Stimulated activated CD4-positive, alpha-beta T cell treated with anti-CD3 and anti-CD28 coated beads, Interleukin-2, amount 100 ng/mL, for 24 hours (primary cell): ENCODE measurements at places on chromosomes 7 and 10.

DNA sequence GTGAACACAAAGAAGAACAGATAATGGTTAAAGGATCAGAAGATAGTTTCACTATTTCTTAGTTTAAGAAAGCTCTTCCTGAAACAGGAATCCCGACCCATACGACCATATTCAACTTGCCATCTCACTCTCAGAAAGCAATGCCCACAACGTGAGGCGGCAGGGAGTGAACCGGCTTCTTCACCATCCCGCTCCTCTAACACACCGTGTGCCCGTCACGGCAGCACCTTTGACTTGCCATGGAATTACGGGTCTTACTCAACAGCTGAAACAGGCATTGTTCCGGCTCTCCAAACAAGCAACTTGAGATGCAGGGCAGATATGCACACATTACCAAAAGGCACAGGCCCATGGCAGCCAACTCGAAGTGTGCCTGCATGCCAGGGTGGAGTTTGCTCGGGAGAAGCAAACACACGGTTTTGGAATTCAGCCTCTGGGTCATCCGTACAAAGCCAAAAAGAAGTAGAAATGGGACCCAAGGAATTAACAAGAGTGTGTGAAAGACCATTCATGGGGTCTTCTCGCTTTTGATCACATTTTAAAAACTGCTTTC, 293.6 kb downstream of the DNAJB6 start:
- DNase-seq: no peak

GRCh38 chr10:118810796-118811505, 56.2 kb upstream of the CACUL1 start:
- DNase-seq: no peak

DNA sequence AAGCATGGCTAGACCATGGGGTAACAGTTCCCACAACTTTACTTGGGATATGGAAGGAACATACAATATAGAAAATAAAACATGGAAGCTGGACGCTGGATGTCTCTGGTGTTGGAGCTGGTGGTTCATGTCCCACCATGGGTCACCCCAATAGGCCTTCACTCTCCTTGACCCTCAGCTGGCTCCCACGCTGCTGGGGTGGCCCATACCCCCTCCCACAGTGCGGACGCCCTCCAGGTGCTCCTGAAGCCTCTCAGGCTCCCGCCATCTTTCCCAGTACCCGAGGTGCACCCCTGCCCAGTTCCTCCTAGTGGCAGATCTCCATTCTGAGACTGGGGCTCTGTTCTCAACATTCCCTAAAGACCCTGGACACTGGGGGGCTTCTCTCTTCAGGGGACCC, 5.8 kb upstream of the CPA1 start:
- no peak for DNase-seq

- no peak for DNase-seq
Observed at GRCh38 chr7:15462721-15463389, 99.0 kb downstream of the AGMO start.

DNA sequence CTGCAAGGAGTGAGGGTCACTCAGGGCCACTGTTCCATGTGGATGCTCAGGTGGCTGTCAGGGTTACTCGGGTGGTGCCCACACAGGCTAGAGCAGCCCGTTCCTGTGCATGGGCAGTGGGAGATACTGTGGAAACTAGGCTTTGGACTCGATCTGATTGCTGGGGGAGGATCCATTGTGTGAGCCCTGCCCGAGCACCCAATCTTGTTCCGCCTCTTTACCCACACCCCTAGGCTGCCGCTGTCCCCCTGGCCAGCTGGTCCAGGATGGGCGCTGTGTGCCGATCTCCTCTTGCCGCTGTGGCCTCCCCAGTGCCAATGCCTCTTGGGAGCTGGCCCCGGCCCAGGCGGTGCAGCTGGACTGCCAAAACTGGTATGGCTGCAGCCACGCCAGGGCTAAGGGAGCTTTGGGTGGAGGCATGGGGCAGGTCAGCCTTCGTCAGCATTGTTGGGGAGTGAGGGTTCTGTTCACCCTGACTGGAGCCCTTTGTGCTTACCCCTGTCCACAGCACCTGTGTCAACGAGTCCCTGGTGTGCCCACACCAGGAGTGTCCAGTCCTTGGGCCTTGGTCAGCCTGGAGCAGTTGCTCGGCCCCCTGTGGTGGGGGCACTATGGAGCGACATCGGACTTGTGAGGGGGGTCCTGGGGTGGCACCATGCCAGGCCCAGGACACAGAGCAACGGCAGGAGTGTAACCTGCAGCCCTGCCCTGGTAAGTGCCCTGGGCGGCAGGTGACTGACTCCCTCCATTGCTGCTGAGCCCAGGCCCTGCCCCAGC, 12.4 kb upstream of the ZNF862 start:
- no peak for DNase-seq

DNA sequence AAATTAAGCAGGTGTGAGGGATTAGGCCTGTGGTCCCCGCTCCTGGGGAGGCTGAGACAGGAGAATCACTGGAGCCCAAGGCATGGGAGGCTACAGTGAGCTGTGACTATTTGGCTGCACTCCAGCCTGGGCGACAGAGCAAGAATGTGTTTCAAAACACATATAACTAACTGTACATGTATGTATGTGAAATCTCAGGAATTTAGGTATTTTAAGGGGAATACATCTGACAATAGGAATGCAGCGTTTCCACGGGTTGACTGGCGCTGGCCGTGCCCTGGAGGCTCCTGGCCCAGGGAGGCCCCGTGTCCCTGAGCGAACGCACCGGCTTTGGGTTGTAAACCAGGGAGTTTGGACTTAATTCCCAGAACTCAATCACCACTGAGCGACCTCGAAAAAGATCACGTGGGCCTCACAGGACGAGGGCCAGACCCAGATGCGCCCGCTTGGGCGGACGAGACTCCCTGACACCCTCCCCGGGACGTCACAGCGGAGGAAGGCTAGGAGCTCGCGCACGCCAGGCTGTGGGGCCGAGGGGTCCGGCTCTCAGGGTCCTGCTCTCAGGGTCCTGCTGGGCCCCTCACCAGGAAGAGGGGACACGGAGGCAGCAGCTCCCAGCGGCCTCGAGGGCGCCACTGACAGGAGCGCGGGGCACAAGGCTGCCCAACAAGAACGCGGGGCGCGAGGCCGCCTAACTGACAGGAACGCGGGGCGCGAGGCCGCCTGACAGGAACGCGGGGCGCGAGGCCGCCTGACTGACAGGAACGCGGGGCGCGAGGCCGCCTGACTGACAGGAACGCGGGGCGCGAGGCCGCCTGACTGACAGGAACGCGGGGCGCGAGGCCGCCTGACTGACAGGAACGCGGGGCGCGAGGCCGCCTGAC, 18.4 kb downstream of the PTPRN2 start:
- no peak for DNase-seq

GRCh38 chr7:114864278-114864677, 57.6 kb upstream of the MDFIC start:
- DNase-seq: no peak

DNA sequence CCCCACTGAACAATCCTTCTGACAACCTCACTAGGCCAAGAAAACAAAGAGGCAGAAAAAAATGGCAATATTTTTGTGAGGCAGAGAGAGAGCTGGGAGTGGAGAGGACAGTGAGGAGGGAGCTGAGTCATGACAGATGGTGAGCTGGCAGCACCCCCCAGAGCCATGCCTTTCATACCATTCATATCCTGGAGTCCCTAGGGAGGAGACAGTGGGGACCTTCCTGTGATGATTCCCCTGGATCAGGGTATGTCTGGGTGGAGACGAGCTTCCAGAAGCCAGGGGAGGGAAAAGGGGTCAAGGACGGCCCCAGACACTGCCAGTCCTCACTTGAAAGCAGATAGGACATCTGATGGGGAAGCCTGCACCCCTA, 160.5 kb downstream of the ADAM12 start:
- DNase-seq: no peak

DNA sequence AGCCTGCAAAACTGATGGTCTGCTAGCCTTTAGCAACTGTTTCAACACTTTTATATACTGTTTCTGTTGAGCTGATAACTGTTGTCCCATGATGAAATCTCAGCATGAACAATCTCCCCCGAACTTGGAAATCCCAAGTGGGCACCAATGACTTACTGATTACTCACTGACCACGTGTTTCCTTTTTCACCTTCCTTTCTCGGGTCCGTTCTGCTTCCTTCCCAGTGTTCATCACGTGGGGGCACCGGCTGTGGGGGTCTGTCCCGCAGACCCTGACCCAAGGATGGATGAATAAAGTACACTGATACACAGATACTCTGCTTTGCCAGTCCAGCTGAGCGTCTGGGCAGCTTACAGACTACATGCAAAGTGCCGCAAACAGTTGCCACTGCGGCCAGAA, 39.0 kb upstream of the RASGEF1A start:
- DNase-seq: no peak

DNA sequence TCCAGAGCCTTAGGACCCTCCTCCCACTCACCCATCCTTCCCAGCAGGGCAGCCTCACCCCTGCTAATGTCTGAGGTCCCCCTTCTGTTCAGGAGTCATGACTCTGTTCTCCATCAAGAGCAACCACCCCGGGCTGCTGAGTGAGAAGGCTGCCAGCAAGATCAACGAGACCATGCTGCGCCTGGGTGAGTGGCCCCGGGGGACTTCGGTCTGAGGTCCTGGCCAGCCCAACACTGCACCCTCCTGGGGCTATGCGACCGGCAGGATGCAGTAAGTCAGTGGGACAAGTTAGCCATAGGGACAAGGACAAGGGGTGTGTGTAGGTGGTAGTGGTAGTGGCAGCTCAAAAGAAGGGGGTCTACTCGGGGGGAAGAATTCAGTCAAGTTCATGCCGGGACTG, 16.2 kb upstream of the AHCYL2 start:
- DNase-seq: no peak

DNA sequence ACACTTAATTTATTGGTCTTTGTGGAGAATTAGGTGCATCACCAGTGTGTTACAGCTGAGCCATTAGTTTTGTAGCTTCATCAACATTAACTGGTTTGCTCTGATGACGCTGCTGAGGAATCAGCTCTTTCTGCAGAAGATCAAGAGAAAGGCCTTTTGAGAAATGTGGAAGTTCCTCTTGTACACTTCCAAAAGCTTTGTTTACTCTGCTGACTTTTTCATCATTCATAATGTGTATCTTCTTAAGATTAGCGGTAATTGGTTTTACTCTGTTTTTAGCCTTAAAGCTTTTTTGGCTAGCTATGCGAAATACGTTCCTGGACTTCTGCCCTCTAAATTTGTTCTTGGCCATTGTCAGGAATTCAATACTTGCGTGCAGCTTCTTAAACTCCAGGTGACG, 8.2 kb upstream of the PHYH start:
- no peak for DNase-seq

- DNase-seq: no peak
Observed at GRCh38 chr7:156055206-156055822, 243.1 kb upstream of the SHH start.

GRCh38 chr10:119406601-119407253, 135.8 kb downstream of the RGS10 start:
- no peak for DNase-seq

DNA sequence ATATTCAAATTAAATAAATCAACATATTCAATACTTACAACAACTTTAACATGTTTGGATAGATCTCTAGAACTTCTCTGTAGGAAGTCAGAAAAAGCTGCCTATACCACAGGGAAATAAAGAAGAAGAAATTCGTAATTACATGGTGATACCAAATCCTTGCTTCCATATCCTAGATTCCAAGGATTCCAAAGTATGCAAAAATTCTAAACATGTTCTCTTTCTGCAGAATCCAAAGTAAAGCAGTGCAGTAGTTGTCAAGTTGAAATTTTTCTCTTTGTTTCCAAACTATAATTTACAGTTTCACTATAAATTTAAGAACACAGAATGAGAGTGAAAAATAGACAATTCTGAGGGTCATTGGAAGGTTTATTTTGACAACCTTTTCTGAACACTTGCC, 233.7 kb upstream of the PTN start:
- DNase-seq: no peak

DNA sequence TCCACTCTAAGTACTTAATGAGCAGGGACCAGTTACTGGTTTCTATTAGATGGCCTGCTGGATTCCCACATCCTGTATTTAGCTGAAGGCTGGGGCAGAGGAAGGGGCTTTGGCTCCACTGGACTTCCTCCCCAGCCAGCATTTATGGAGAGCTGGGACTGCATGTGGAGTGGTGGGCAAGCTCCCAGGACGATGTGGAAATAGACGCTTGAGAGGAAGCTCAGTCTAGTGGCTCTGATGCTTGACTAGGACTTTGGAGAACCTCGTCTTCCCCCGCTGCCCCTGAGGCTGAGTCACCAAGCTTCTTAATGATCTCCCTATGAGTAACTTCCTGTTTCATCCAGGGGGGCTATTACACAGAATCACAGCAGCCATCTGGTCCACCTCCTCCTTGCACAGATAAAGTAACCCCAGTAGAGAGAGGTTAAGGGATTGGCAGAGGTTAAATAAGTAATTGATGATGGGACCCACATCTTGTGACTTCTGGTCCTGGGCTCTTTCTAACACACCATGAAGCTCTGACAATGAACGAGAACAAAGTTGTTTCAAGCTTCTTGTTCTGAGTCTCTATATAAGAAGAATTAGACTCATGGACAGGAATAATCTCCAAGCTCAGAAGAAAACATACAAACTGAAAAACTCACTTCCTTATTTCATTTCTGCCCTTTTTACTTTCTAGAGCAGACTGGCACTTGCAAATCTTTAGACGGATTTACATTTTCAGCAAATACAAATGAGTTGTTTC, 126.2 kb downstream of the PRPF18 start:
- DNase-seq: peak; percentile 27

DNA sequence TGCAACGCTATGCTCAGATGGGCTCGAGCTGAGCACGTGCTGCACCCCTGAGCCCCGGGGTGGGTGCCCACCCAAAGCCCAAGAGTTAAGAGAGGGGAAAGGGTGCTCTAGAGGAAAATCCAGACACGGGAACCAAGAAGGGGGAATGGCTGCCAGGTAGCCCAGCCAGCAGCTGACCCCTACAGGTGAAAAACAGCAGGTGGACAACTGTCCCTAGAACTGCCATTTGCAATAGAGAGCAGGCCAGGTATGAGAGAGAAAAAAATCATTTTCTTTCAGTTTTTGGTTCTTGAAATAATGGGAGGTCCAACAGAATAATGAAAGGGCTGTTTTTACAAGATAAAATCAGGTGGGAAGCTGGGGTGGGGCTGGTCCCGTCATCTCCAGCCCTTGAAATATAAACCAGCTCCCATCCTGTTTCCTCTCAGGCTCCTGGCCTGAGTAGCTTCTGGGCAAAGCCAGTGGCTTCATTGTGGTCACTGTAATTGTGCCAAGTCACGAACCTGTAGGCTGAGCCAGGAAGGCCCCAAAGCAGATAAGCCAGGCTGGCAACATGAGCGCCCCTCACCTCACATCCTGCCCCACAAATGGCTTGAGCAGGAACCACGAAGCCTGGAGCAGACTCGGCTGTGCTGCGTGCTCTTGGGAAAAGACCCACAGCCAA, 257.8 kb downstream of the SNX10 start:
- DNase-seq: no peak

- no peak for DNase-seq
Observed at GRCh38 chr10:100655326-100655759, 90.0 kb upstream of the PAX2 start.

- DNase-seq: no peak
Observed at GRCh38 chr10:101394524-101395133, 40.7 kb downstream of the BTRC start.

DNA sequence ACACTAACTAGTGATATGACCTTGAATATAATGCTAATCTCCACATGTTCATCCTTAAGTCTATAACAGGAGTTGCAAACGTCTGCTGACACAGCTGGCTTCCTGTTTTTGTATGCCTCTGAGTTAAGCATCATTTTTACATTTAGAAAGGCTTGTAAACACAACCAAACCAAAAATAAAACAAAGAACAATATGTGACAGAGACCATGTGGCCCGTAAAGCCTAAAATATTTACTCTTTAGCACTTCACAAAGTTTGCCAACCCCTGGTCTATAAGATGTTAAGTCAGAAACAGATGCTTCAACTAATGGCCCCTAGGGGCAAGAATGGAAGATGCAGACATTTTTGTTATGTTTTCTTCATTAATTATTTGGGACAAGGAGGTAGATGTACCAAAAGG, 109.3 kb downstream of the CPEB3 start:
- no peak for DNase-seq

- DNase-seq: no peak
Observed at GRCh38 chr7:30034501-30034900, 6.3 kb downstream of the PLEKHA8 start.
